Endodermal cell (in vitro differentiated cells): ENCODE measurements at places on chromosomes 1 and 21. TPM values are rescaled to one million over a fixed set of nuclear protein-coding genes. Genes with fewer than 3 reads are reported as not detected.

The LDLRAD1 gene
- total RNA-seq: not detected in 3 replicates

- peak; percentile 82 for DNase-seq
These were observed 653 bp upstream of the IFFO2 start for GRCh38 chr1:18957136-18957521.

The SNRNP40 gene
- total RNA-seq: 98.6 and 100 TPM in 2 replicates

DNA sequence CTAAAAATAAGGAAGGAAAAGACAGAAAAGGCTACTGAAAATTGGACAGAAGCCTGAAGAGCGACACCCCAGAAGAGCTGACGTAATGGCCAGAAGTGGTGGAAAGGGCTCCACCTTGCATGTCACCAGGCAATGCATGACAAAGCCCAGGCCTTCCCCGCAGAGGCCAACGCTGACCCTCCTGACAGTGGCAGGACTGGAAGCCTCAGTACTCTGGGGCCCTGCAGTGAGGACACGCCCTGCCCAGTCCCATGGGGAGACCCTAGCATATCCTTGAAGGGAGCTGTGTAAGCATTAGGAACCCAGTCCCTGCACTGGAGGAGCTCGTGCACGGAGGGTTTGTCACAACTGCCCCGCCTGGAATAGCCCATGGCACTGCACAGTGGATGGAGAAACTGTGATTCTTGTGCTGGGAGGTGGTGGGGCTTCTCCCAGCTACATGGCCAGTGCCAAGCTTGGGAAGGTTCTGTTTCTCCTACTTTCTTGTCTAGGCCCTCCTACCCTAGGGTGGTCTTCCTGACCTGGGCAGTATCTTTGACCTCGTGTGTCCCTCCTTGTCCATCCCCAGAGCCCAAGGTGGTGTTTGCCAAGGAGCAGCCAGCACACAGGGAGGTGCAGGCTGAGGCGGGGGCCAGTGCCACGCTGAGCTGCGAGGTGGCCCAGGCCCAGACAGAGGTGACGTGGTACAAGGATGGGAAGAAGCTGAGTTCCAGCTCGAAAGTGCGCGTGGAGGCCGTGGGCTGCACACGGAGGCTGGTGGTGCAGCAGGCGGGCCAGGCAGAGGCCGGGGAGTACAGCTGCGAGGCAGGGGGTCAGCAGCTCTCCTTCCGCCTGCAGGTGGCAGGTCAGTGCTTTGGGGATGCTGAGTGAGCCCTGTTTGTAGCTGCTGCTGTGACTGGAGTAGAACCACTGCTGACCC lies 60.4 kb downstream of the OBSCN start:
- peak; percentile 61 for DNase-seq

DNA sequence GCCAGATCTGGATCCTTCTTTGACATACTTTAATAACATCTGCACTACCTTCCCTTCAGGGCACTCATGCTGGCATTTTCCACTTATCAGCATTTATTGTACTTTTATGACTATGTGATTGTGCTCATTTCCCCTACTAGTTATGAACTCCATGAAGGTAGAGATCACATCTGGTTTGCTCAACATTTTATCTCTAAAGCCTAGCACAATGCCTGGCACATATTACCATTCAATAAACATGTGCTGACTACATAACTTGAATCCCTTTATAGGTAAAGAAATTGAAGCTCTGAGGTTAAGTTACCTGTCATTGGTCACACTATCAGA lies 221.2 kb downstream of the HHIPL2 start:
- DNase-seq: no peak
